Right cardiac atrium (tissue), 5 donors: ENCODE measurements at places on chromosomes 4 and X.

DNA sequence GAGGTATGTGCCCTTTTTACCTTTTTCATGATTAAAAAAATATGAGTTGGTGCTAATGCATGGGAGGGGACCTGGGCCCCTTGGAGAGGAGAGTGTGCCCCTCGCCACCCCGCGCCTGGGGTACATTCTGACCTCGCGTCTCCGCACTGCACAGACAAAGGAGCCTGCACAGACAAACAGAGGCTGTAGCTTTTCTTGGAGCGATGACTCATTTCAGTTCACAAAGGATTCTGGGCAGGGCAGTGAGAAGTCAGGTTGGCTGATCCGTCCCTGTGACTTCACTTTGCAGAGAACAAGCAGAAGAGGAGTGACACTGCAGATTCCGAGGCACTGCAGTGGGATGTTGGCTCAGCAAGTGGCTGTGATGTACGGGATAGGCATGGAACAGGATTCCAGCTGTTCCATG lies 82.9 kb downstream of the STOX2 start:
- DNase-seq, result peak; percentile 71

DNA sequence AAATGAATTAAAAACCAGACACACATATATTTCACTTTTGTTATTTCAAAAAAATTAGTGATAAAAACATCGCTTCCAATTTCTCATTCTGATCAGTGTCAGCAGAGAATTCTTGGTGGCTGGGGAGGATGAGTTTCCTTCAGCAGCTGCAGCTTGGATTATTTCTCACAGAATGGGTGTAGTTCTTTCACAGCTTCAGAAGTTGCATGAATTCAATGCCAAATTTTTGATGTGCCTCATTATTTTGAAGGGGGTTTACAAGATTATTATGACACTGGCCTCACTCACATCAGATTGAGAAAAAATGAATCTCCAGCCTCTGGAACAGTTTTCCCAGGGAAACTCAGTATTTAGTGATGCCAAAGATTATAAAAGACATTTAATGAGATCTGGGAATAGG lies 184.9 kb upstream of the WDFY3 start:
- DNase-seq, result no peak

GRCh38 chrX:71541210-71542022 lies 8.5 kb downstream of the OGT start:
- DNase-seq, result no peak

- DNase-seq, result no peak
Observed at GRCh38 chr4:76831711-76832373, 66.1 kb downstream of the SOWAHB start.

- DNase-seq, result no peak
Observed at GRCh38 chr4:154838694-154839093, 57.6 kb downstream of the RBM46 start.

DNA sequence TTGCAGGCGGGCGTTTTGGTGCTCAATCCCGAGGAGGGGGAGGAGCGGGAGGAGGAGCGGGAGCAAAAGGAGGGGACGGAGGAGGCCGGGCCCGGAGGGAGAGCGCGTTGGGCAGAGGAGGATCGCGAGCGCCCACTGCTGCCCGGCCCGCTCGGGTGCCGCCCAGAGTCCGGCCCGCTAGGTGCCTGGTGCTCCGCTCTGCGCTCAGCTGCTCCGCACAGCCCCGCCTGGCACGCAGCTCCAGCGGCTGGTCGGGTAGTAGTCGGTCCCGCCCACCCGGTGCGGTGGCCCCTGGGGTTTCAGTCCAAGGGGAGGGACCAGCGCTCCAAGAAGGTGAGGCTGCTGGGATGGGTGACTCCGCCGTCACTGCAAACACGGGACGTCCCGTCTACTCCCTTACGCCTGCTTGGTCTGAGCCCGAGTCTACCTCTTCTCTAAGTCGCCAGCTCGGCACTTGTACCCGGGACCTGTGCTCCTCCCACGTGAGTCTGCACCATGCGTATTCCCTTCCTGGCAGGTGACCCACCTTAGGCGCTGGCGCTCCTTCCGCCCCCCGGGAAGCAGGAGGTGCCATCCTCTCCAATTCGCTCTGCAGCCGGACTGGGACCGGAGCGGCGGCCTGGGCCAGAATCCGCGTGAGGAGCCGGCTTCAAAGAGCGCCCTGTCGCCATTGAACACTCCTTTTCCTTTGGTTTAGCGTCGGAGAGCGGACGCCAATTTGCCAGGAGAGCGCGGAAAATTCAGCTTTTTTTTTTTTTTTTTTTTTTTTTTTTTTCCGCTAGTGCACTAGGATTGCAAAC lies 405 bp upstream of the HS3ST1 start:
- peak; percentile 82 for DNase-seq

DNA sequence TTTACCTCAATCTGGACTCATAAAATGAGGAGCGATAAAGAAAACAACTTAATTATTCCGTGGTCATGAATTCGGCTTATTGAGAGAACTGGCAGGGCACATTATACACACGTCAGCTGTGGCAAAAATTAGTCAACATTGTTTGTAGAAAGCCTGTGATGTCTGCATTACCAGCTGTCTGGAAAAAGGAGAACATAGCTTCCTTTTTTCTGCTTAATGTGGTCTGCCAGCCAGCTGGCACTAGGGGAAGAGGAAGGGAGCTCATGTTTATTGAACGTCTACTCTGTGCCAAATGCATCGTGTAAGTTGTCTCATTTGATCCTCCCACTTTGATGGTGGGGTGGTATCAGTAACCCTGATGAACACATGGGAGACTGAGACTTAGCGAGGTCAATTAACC lies 367.6 kb downstream of the ARHGAP24 start:
- DNase-seq, result no peak

DNA sequence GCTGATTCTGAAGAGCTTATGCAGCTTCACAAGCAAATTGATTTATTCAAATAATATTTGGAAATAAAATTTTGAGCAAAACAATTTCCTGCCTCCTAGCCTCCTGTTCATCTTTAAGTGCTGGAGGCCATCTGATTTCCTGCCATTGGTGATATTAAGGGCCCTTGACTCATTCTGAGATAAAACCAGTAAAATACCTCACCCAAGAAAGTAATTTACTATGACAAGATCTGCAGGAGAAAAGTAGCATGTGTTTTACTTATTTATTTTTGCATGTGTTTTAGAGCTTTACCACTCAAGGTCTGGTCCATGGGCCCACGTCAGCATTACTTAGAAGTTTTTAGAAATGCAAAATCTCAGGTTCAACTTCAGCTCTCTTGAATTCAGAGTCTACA lies 67.7 kb downstream of the DCLK2 start:
- no peak for DNase-seq

- DNase-seq, result no peak
Observed at GRCh38 chr4:150493851-150494250, 88.1 kb upstream of the MAB21L2 start.

- DNase-seq, result peak; percentile 50
Observed at GRCh38 chrX:10239611-10240064, 82.9 kb downstream of the CLCN4 start.

GRCh38 chr4:65645185-65645584 lies 25.1 kb downstream of the EPHA5 start:
- no peak for DNase-seq

DNA sequence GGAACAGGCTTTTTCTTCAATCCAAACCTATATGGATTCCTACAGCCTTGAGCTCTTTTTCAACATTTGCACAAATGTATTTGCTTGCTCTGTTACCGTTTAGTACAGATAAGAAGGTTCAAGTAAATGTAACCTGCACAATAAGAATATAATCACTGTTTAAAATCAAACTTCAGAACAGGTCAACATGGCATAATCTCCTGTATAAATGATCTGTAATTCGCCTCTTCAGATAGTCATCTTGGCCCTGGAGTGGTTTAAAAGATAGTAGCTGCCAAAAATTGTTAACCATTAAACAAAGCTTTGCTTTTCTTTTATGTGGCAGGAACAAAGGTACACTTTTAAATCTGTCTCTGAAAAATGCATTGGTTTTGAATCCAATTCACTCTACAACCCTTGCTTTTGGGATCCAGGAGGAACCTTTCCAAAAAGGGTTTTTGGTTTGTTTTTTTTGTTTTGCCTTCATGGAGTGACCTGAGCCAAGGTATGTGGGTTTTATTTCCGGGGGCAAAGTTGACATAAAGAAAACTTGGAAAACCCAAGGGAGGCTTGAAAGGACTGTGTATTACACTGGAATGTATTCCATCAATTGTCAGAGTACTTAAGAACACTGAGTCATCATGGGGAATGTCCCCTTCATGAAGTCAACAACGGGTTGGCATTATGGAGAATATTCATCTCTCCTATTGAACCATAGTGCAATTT lies 210.4 kb upstream of the HCCS start:
- DNase-seq, result no peak

DNA sequence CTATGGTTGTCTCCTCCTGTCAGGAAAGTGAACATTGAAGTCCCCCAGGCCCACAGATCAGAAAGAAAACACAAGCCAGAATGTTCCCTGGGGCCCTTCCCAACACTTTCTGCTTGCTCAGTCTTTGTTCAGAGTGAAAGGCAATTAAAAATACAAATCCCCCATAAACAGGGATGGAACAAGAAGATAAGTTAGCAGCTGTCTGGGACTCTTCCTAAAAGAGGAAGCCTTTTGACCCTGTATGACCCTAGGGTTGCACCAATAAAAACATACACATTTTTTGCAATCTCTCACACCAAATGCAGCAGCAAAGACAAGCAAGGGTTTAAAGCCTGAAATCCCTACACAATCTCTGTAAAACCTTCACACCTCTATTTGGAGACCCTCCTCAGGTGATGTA lies 22.6 kb downstream of the IRF2 start:
- no peak for DNase-seq

- no peak for DNase-seq
Observed at GRCh38 chr4:90142081-90142480, 14.9 kb downstream of the CCSER1 start.
